ENCODE measurements at places on chromosomes 1 and 21. TPM values are rescaled to one million over a fixed set of nuclear protein-coding genes. Genes with fewer than 3 reads are reported as not detected.

- no peaks in the 10 kb centered on the region for H3K36me3 ChIP-seq
- no peak for DNase-seq
- H3K4me1 ChIP-seq: peaks cover 9% of the 10 kb centered on the region
- no peaks in the 10 kb centered on the region for H3K27me3 ChIP-seq
- peak overlapping the region; percentile 36 for H3K27ac ChIP-seq
These were observed 8.9 kb downstream of the XKR8 start for GRCh38 chr1:27968692-27969091.

- no peak for DNase-seq
- no peaks in the 10 kb centered on the region for H3K27me3 ChIP-seq
- H3K4me3 ChIP-seq: no peak overlapping the region
- H3K36me3 ChIP-seq: peaks cover 9% of the 10 kb centered on the region
These were observed 131.7 kb downstream of the SYT2 start for GRCh38 chr1:202578565-202578964.

DNA sequence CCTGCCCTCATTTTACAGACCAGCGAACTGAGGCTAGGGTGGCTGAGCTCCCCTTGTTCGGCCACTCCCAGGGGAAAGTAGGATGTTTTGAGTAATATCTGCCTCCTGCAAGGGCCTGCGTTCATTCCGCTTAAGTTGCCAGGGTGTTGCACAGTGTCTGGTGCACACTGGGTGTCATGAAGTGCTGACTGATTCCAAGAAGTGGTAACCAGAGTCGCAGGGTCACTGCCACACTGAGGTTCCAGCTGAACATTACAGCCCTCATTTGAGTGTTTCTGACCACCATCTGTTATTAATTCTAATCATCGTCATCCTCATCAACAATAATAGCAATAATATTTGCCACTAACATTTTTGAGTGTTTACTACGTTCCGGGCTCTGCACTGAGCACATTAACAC, 250.6 kb downstream of the KAZN start:
- H3K27ac ChIP-seq: no peak overlapping the region
- H3K36me3 ChIP-seq: no peaks in the 10 kb centered on the region
- H3K4me1 ChIP-seq: no peaks in the 10 kb centered on the region

DNA sequence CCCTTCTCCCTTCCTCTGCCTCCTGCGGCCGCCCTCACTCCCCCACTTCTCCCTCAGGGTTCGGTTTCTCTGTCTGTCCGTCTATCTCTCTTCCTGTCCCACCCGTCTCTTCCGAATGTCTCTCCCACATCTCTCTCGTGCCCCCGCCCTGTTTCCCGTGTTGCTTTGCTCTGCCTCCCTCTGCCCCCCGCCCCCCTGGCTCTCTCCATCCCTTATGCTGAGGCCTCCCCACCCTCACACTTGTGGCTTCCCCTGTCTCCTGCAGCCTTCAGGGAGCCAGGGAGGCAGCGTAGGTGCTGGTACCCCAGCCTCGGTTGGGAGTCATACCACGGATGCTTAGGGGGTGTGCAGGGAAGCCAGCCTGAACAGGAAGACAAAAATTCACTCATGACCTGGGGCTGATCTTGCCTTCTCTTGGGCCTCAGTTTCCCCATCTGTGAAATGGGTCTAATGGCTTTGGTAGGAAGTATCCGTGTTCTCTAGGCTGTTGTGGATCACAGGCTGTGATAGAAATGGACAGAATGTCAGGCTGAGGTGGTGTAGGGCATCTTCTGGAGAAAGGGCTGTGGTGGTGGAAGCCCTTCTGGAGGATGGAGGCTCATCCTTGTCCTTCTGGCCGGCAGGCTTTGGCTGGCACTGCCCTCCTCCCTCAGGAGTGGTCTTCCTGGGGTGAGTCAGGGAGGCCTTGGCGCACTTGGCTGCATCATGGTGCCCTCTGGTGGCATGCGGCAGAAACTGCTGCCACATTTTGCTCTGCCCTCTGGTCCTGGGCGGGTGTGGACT, 55.5 kb downstream of the FOXO6 start:
- peak; percentile 65 for DNase-seq
- H3K36me3 ChIP-seq: no peaks in the 10 kb centered on the region
- H3K27ac ChIP-seq: no peak overlapping the region
- H3K4me1 ChIP-seq: peaks cover 36% of the 10 kb centered on the region
- no peak overlapping the region for H3K4me3 ChIP-seq
- no peaks in the 10 kb centered on the region for H3K27me3 ChIP-seq

DNA sequence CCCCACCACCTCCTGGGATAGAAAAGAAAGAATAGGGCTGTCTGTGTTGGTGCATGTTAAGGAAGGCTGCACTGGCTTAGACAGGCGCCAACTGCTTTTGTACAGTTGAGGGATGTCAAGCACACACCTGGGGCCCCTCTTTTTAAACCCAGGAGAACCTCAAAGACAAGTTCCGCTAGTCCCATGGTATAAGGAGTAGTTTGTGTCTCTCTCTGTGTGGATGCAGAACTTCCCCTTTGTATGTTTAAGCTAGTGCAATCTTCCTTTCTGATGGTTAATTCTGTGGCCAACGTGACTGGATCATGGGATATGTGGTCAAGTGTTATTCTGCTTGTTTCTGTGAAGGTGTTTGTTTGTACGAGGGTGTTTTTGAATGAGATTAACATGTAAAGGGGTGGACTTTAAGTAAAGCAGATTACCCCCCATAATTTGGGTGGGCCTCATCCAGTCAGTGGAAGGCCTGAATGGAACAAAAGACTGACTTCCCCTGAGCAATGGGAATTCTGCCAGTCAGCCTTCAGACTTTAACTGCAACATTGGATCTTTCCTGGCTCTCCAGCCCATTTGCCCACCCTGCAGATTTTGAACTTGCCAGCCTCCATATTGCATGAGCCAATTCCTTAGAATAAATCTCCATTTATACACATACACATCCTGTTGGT, 9.5 kb upstream of the DUSP10 start:
- no peaks in the 10 kb centered on the region for H3K36me3 ChIP-seq
- no peaks in the 10 kb centered on the region for H3K27me3 ChIP-seq
- no peak overlapping the region for H3K4me3 ChIP-seq
- no peak overlapping the region for H3K27ac ChIP-seq

DNA sequence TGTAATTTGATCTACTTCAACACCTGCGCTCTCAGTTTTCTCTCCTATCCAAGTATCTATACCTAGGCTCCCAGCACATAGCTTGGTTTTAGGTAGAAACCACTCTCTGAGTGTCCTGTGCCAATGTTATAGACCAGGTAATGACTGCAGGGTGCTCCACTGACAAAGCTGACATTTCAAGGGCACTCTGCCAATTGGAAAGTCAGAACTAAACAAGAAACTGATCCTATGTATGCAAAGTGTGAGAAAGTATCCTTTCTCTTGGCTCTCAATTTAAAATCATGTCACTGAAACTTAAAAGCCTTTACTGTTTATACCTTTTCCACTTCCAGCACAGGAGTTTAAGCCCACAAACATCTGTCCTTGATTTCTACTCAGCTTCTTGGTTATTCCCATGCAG, 45.0 kb upstream of the AIM2 start:
- no peaks in the 10 kb centered on the region for H3K36me3 ChIP-seq
- no peak overlapping the region for H3K27ac ChIP-seq
- no peak for DNase-seq
- no peaks in the 10 kb centered on the region for H3K27me3 ChIP-seq

- H3K36me3 ChIP-seq: no peaks in the 10 kb centered on the region
- no peaks in the 10 kb centered on the region for H3K27me3 ChIP-seq
- H3K27ac ChIP-seq: no peak overlapping the region
These were observed 96.1 kb downstream of the IER5 start for GRCh38 chr1:181184621-181185020.

DNA sequence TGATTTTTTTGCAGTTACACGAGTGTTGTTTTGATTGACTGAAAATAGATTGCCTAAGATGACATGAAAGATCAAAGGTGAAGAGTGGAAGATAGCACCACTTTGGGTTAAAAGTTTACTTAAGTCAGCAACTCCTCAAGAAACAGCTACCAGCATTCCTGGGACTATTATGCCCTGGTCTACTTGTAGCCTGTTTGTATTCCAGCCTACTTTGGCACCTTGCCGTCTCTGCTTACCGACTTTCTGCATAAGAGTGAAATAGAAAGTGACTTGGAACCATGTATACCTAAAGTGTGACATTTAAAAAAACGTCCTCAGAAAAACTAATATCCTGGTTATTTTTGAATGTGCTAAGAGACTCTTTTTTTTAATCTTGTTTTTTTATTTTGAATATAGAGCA, 631.5 kb upstream of the PTBP2 start:
- H3K27me3 ChIP-seq: no peaks in the 10 kb centered on the region
- H3K4me3 ChIP-seq: no peak overlapping the region
- DNase-seq: no peak
- H3K4me1 ChIP-seq: no peaks in the 10 kb centered on the region

DNA sequence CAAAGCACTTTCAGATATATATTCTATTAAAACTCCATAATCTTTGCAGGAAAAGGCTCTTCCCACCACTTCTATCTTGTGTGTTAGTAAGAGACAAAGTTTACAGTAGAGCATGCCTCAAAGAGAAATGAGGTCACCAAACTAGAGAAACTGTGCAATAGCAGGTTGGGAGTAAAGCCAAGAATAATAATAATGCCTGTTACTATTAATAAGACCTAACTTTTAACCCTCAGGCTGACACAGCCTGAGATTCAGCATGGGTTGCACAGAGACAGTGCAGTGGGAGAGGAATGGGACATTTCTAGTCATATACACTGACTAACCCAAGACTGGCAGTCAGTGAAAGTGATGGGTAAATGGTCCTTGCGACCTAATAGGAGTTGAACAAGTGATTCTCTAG, 320.2 kb upstream of the NFIA start:
- H3K4me1 ChIP-seq: no peaks in the 10 kb centered on the region
- H3K27me3 ChIP-seq: no peaks in the 10 kb centered on the region
- H3K27ac ChIP-seq: no peak overlapping the region

DNA sequence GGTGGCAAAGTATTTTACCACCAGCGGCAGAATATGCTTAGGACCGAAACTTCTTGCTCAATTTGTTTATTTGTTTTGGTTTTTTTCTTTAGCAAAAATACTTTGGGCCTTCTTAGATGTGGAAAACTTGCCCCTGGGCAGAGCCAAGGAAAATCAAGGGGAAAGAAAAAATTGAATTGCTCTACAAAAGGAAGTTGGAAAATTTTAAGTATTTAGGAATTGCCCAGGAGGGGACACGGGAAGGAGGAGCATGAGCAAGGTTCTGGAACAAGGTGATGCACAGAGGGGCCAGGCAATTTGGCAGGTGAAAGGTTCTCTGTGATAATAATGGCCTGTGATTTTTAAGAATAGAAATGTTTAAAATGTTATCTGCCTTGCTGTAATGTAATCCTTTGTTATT, 28.6 kb downstream of the SGIP1 start:
- no peaks in the 10 kb centered on the region for H3K36me3 ChIP-seq
- H3K4me1 ChIP-seq: no peaks in the 10 kb centered on the region

DNA sequence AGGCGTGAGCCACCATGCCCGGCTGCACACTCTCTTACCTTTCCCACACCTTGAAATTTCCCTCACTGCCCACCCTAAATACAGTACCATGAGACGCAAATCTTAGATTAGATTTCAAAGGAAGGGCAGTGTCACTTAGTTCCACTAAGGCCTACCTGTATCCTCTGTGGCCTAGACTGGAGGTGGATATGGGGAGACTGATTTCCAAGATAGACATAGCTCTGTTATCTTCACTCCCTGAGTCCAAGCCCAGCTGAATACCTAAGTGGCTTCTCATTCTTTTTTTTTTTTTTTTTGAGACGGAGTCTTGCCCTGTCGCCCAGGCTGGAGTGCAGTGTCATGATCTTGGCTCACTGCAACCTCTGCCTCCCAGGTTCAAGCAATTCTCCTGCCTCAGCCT, 89.0 kb downstream of the SLC16A1 start:
- no peak for DNase-seq
- no peak overlapping the region for H3K27ac ChIP-seq
- no peaks in the 10 kb centered on the region for H3K36me3 ChIP-seq
- no peaks in the 10 kb centered on the region for H3K4me1 ChIP-seq

DNA sequence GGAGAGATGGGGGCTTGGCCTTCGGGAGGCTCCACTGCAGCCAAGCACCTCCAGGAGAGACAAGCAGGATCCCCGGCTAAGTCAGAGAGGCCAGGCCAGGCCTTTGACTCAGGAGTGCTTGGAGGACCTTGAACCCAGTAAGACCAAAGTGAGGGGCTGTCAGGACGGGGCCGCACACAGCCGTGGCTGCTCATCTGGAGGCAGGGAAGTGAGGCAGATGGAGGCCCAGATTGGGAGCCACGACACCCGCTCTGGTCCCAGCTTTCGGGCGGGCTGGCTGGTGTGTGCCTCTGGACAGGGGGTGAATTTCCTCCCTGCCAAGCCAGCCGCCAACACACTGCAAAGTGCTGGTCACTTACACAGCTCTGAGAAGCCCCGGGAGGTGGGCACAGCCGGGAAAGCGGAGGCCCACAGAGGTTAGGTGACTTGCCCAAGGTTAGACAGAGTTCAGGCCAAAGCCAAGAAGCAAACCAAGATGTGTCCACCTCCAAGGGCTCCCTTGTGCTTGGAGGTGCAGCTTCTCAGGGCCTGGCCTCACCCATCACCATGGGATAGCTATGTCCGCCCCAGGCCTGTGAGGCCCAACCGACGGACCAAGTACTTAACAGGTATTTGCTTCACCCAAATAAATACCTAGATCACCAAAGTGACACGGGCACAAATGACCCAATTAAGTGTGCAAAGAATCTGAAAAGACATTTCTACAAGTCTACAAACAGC, 58.3 kb downstream of the CHD5 start:
- H3K4me1 ChIP-seq: no peaks in the 10 kb centered on the region
- DNase-seq: no peak
- H3K27ac ChIP-seq: no peak overlapping the region

DNA sequence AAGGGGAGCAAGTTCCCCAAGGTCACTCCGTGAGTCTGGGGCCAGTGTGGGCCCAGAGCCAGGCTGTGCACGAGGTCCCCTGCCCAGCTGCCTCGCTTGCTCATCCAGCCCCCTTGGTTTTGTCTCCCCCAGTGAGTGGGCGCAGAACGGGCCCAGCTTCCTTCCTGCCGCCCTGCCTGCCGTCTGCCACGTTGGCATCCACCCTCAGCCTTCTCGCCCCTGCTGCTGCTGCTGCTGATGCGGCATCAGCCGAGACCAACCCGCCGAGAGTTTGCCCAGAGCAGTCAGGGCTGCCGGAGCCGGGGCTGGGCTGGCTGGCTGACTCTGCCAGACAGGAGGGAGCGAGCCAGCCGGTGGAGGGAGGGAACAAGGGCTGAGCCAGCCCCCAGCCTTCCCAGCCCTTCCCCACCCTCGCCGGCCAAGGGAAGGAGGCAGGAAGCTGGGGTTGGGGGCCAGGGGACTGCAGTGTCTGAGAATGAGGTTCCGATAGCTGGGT, 31.4 kb upstream of the WASF2 start:
- H3K4me1 ChIP-seq: peaks cover 81% of the 10 kb centered on the region
- peak overlapping the region; percentile 53 for H3K27ac ChIP-seq
- DNase-seq: no peak

GRCh38 chr1:202291961-202292712, 49.6 kb downstream of the UBE2T start:
- H3K27me3 ChIP-seq: no peaks in the 10 kb centered on the region
- no peak for DNase-seq
- no peak overlapping the region for H3K4me3 ChIP-seq
- peaks cover 6% of the 10 kb centered on the region for H3K4me1 ChIP-seq
- H3K36me3 ChIP-seq: no peaks in the 10 kb centered on the region

GRCh38 chr1:162197041-162197531, 127.6 kb downstream of the NOS1AP start:
- no peaks in the 10 kb centered on the region for H3K27me3 ChIP-seq
- H3K4me1 ChIP-seq: peaks cover 26% of the 10 kb centered on the region
- H3K4me3 ChIP-seq: no peak overlapping the region
- H3K36me3 ChIP-seq: no peaks in the 10 kb centered on the region
- H3K27ac ChIP-seq: no peak overlapping the region
- no peak for DNase-seq

SV2A gene
- 0.17 TPM for total RNA-seq

SLC2A5 gene
- 12.8 TPM for total RNA-seq

NKAIN1 gene
- 11.9 TPM for total RNA-seq

C1QA gene
- total RNA-seq: 32.7 TPM
